Mesenteric fat pad (tissue), 1 donor: ENCODE measurements at places on chromosomes 7 and 10. TPM values are rescaled to one million over a fixed set of nuclear protein-coding genes. Genes with fewer than 3 reads are reported as not detected.

DNA sequence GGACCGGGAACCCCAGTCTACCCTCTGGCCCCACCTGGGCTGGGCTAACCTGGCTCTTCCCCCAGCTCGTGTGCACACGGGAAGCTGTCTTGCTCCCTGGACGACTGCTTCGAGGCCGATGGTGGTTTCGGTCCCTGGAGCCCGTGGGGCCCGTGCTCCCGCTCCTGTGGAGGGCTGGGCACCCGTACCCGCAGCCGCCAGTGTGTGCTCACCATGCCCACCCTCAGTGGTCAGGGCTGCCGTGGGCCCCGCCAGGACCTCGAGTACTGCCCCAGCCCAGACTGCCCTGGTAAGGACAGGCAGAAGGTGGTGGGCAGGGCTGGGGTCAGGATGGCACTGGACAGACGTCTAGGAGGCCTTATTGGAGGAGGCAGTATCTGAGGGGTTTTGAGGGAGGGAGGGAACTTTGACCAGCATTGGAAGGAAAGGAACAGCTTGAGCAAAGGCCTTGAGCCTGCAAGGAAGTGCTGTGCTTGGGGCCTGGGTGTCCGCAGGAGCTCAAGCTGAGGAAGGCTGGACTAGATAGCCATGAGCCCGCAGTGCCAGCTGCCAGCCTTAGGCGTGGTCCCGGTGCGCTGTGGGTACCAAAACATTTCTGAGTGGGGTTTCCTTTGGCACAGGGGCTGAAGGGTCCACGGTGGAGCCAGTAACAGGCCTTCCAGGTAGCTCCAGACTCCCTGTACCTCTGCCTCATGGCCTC lies 20.2 kb upstream of the ZNF862 start:
- no peak for DNase-seq

DNA sequence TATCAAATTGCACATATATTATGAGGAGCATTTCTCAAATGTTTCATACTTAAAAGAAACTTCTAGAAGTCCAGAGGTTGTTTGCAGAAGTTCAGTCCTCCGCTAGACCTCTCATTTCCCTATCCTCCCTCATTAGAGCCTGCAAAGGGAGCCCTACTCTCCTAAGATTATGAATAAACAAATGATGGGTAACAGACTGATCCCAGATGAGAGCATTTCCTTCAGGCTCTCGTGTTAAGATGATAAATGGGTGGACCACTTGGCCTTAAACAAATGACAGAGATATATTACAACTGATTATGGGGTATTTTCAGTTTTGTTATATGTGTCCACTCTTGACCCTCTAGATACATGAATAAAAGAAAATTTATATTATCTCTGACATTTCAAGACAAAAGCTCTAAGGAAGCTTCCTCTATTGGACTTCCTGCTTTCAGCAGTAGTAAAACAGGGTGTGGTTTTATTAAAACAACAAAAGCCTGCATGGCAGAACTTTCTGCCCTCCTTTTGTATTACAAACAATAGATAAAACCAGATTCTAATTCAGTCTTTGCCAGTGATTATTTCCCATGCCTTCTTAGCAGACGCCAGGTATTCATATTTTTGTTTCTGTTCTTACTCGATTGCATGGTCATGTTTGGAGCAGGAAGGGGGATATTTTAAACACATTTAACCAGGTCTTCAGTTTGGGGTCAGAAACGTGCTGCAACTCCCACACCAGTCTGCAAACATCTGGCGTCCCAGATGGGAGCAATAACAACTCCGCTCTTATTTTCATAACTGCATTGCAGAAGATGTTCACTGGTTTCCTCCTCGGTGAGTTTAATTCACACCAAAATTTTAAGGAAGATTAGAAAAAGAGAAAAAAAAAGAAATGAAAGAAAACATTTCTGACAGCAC lies 52.4 kb upstream of the FAM204A start:
- no peak for DNase-seq

DNA sequence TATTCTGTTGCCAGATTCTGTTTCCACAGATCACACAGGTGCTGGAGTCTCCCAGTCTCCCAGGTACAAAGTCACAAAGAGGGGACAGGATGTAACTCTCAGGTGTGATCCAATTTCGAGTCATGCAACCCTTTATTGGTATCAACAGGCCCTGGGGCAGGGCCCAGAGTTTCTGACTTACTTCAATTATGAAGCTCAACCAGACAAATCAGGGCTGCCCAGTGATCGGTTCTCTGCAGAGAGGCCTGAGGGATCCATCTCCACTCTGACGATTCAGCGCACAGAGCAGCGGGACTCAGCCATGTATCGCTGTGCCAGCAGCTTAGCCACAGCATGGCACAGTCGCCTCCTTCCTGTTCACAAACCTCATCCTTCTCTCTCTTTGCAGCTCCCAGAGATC lies 237.5 kb upstream of the PRSS1 start:
- DNase-seq = no peak

- DNase-seq = no peak
Measured at GRCh38 chr7:123641901-123642300, 13.8 kb upstream of the LMOD2 start.

- DNase-seq = no peak
Measured at GRCh38 chr10:10925667-10926066, 92.0 kb upstream of the CELF2 start.

GRCh38 chr7:44221231-44221791 lies 20.5 kb downstream of the YKT6 start:
- no peak for DNase-seq

DNA sequence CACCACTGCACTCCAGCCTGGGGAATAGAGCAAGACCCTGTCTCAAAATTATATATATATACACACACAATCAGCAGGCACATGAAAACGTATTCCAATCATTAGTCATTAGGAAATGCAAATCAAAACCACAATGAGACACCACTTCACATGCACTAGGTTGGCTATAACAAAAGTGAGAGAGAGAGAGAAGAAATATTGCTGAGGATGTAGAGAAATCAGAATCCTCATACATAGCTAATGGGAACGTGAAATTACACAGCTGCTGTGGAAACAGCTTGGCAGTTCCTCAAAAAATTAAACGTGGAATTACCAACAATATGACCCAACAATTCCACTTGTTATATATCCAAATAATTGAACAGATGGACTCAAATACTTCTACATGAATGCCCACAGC lies 43.3 kb upstream of the CNNM1 start:
- no peak for DNase-seq

- DNase-seq = no peak
Measured at GRCh38 chr10:52801947-52802346, 29.4 kb upstream of the MBL2 start.

The PRKRIP1 gene
- 19.3 TPM for total RNA-seq

The FOXP2 gene
- total RNA-seq = 7.9 TPM

The DPYSL4 gene
- 1.8 TPM for total RNA-seq

The GPR22 gene
- not detected for total RNA-seq

The AOAH gene
- total RNA-seq = 9.4 TPM

The ADCYAP1R1 gene
- total RNA-seq = 2.5 TPM

The THNSL1 gene
- 0.64 TPM for total RNA-seq

The DIP2C gene
- 38.5 TPM for total RNA-seq
